ENCODE measurements at places on chromosomes 11 and 22. TPM values are rescaled to one million over a fixed set of nuclear protein-coding genes. Genes with fewer than 3 reads are reported as not detected.
A peak's percentile ranks its signal among the peaks of the same experiment; 100 is the strongest.

The BIRC2 gene
- 144 TPM for total RNA-seq

The OR51B2 gene
- 0.41 TPM for total RNA-seq

The MRGPRX4 gene
- not detected for total RNA-seq

The NDUFS8 gene
- total RNA-seq = 48.5 TPM

The GTSE1 gene
- 1.6 TPM for total RNA-seq

The FAM111B gene
- total RNA-seq = 2.9 TPM

The DNAJB7 gene
- not detected for total RNA-seq

- no peak for DNase-seq
These were observed 40.9 kb upstream of the ETS1 start for GRCh38 chr11:128628325-128628673.

DNA sequence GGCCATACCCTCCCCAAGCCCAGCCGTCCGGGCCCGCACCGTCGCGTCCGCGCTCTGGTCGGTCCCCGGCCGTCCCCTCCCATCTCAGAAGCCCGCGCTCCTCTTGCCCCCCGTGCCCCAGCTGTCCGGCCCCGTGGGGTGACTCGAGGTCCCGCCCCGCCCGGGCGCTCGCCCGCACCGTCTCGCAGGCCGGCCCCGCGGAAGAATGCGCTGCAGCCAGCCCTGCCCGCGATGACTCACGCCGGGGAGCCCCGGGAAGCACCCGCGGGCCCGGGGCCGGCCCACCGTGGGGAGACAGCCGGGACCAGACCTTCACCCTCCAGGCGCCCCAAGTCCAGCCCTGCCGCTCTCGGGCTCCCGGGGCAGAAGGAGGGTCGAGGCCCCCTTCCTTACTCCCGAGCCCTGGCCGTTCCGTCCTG lies 320 bp upstream of the PHLDA2 start:
- DNase-seq = peak; percentile 45

GRCh38 chr11:126727381-126727780 lies 273.2 kb downstream of the KIRREL3 start:
- DNase-seq = no peak

DNA sequence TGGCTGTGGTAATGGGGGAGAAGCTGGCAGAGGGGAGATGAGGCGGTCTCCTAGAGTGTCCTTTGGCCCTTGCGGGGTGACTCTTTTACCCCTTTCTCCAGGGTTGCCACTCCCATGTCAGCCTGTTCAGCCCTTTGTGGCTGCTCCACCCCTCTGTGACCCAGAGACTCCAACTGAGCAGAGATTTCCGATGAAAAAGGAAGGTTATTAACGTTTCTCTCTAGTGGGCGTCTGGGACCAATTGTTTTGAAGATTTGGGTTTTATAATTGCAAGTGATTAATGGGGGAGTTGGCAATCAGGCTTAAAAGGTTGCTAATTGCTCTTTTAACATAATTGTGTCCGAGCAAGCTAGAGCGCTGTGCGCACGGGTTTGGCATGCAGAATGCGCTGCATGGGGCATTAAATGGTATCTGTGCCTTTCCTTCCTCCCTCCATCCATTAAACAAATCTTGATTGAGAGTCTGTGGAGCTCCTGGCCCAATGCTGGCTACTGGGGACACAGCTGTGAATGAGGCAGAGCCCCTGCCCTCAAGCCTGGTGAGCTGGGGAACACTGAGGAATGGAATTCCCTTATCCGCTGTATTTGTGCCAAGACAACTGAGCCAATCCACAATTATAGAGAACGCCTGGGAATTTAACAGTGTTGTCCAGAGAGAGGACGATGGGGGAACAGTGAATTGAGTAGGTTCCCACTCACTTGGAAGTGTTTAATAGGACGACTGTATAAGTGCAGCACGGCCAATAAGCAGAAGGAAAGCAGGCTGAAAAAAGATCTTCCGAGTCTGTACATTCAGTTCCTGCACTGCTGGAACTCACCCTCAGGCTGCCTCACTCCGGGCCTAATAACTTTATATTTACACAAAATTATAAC lies 295.9 kb downstream of the MIAT start:
- no peak for DNase-seq

- DNase-seq = no peak
These were observed 297.9 kb upstream of the C11orf87 start for GRCh38 chr11:109123816-109124787.

DNA sequence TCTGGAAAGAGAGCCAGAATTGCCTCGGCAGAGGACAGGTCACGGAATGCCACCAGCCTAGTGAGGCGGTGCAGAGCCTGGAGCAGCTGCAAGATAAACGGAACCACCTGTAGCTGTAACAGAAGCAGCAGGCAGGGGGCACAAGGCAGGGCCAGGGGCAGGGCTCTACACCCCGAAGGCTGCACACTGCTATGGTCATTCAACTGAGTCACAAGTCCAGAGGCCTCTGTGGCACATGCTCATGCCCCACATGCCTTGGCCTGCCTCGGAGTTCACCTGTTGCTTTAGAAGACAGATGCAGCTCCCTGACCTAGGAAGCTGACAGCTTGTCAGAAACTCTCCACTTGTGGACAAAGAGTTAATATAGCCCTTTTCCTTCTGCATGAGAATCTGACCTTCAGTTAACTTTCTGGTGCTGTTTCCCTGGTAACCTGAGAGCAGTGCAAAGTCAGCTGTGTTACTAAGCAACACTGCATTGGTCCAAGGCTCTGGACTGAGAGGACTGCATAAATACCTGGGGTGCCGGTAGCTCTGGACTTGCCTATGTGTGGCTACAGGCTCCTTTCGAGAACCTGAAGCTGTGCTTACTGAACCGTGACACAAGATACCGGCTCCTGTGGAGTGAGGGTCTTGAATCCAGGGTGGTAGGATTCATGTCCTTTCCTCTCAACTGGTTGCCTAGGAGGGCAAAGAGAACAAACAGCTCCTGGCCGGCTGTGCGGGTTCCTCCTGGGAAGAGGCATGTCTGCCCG lies 10.5 kb downstream of the COMMD9 start:
- no peak for DNase-seq

GRCh38 chr11:65911682-65912568 lies 6.9 kb downstream of the C11orf68 start:
- peak; percentile 67 for DNase-seq

DNA sequence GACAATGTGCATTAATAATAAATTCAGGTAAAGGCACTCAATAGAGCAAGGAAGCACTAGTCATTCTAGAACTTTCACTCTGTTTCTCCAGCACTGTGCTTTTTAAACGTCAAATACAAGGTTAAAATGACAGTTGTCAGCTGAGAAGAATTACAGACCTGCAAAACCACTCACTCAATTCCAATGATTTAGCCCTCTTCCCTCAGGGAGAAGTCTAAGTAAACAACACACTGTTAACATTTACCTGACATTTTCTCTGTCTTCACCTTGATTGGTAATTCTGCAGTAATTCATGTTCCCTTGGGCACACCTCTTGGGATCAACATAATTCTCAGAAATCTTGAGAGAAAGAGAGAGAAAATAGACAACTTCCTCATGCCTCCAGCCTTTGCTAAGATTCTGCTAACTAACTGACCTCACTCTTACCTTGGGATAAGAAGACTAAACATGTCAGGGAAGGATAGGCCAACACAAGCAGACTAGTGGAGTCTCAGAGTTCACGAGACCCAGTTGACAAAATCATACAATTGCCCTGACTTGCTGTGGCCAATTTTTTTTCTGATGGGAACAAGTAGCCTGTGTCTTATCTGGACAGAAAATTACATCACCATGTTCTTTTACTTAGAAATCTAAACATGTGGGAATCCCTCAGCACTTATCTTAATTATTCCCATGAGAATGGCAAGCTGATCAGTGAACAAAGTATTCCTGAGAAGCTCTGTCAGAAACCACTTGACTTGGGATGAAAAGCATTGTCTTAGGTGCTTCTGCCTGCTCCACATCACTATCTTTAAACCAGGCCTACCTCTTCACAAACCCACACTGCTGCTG lies 516.8 kb upstream of the FAT3 start:
- no peak for DNase-seq

GRCh38 chr22:26401726-26402125 lies 27.3 kb upstream of the ASPHD2 start:
- DNase-seq = no peak

DNA sequence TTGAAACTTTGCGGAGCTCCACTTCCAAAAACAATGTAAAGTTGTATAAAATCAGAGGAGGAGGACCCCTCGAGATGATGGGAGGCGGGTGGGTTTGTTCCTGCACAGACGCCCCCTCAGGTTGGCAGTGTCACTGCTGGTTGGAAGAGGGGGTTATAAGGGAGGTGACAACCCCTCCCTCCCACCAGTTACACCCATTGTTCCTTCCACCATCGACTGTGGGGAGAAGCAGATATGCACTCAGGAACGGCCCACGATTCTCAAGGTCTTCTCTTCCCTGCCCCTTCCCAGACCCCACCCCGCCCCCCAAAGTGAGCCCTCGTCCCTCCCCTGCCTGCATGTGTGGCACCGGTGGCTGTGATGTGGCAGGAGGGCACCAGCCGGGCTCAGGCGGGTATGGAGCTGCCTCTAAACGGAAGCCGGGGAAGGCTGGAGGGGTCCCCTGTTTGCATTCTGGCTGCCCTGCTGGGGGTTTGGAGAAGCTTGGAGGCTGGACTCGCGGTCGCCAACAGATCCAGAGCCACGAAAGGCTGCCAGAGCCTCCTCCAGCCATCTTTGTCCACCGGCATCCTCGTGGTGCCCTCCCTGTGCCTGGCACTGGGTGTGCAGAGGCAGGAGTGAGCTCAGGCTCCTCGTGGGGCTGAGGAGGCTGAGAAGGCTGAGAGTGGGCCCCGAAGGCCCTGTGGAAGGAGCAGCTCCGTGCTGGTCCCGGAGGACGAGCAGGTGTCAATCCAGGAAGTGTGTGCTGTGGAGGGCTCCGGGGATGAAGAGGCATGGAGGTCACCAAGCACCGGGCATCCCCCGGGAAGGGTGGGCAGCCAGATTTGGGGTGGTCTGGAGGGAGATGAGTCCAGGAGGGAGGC lies 778 bp downstream of the KDELR3 start:
- DNase-seq = no peak

GRCh38 chr11:117950993-117951961 lies 22.1 kb upstream of the TMPRSS13 start:
- no peak for DNase-seq

DNA sequence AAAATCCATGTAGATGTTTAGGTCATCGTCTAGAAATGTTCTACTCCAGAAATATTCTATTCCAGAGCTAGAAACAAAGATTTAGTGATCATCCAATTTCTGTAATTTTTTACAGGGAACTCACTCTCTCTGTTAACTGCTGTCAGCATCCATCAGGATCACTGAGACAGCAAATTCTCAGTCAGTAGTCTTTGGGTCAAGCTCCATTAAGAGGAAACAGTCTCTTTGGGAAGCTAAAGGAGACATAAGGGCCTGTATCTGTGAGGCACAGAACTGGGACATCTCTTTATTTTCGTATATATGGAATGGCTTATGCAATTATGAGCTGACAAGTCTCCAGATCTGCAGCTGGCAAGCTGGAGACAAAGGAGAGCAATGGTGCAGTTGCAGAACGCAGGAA lies 48.3 kb downstream of the PIK3C2A start:
- DNase-seq = no peak

- peak; percentile 63 for DNase-seq
These were observed 115.0 kb downstream of the MN1 start for GRCh38 chr22:27686534-27686933.

- no peak for DNase-seq
These were observed 1209.3 kb downstream of the BRD1 start for GRCh38 chr22:48618326-48618725.

DNA sequence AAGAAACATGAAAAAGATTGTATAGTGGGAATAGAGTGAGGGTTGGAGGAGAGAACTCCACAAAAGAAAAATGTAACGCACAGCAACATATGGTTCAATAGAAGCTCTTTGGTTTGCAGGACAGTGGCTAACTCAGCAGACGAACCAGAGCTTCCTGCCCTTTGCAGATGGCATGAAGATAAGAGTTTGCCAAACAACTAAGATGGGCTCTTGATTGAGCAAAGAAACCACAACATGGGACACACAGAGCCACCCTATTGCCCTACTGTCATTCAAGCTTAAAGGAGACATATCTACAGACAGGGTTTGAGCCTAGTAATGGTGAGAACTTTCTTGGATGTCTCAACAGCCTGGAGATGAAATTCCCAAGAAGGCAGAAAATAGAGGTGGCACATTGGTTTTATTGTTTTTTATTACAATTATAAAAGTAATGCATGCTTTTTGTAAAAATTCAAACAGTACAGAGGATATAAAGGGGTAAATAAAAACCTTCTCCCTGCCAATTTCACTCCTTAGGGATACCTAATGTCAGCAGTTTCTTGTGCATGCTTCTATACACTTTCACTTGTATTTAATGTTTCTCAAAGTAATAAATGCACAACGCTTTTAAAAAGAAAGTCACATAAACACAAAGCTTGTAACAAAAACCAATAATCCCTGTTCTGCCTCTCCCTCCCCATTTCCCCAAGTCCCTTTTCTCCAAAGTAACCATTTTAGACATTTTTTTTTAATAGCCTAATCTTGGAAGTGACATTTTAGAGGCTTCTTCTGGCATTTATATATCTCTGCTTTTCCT lies 63.7 kb downstream of the COPB1 start:
- DNase-seq = no peak

DNA sequence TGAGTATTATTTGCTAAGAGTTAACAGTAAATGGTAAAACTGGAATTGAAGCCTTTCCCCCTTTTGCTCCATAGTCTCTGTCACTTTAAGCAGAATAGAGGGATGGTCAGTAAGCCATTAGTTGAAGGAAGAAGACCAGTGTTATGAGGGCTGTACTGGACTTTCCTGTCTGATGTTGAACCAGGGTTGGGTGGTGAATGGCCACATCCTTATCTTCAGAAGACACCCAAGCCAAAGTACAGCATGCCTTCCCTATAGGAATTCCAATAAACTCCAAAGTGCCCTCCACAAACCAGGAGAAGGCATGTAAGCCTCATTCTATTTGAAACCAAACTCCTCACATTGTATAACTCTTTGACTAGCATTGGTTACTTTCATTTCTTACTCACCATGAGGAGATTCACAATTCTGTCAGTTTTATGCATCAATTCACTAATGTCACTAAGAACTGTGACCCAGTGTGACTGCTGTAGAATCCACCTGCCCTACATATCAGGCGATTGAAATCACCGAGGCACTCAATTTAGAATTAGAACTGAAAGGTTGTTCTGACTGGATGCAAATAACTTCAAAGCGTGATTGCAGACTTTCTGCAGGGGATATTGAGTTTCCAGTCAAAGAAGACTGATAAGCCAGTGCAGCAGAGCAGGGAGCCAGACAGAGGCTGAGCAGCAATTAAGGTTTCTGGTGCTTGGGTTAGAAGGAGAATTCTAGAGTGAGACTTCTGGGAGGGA lies 107.1 kb upstream of the DDI1 start:
- no peak for DNase-seq

GRCh38 chr11:118216621-118217481 lies 8.0 kb downstream of the JAML start:
- DNase-seq = no peak

GRCh38 chr22:23152238-23153114 lies 7.2 kb downstream of the RAB36 start:
- DNase-seq = no peak

DNA sequence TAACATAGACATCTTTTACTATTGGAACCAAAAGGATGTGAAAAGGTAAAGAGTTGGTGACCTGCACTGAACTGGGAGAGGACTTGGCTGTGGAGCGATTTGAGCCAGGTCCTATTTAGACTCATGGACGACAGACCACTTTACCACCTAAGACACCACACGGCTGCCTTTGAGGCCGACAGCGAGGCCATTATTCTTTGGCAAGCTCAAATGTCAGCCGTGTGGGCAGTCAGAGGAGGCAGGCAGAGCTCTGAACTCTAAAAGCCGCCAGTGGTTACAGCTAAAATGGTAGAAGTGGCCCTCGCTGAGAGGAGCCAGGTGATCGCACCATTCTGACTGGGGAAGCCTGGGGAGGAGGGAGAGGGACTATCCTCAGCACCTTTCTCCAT lies 50.5 kb downstream of the SCUBE1 start:
- no peak for DNase-seq

GRCh38 chr11:34850334-34850733 lies 65.8 kb downstream of the APIP start:
- no peak for DNase-seq
